G401 (cell line): ENCODE measurements at places on chromosomes 13 and 19.
A peak's percentile ranks its signal among the peaks of the same experiment; 100 is the strongest.

DNA sequence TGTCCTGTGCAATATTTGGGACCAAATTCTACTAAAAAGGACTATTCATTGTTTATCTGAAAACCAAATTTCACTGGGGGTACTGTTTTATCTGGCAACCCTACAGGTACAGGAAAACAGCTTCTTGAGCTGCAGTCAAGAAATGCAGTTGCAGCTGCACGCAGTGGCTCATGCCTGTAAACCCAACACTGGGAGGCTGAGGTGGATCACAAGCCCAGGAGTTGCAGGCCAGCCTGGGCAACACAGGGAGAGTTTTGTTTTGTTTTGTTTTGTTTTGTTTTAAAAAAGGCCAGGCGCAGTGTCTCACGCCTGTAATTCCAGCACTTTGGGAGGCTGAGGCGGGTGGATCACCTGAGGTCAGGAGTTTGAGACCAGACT is 11.6 kb upstream of the ZSCAN1 start:
- no peak for DNase-seq

DNA sequence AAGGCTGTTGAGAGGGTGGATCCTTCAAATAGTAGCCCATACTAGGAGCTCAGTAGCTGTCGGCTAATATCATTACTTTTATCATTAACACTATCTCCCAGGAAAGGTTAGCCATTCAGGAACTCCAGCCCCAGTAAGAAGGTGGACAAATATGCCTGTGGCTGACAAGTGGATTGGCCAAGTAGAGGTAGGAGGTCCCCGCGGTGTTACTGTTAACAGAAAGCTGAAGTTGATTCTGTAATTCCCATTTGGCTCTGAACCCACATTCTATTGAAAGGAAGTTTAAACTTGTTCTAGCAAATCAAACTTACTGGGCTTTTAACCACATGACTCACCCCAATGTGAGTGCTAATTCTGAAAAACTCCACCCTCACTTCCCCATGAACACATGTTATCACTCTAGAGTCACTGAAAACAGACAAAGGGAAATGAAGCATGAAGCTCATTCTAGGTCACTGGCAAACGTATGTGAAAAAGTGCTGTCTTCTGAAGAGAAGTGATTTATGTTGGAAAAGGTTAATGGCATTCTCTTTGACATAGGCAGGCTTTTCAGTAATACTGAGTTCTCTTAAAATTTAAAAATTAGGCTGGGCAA is 273.5 kb downstream of the FGF14 start:
- DNase-seq = peak; percentile 55

GRCh38 chr13:39781381-39781780 is 125.9 kb downstream of the COG6 start:
- no peak for DNase-seq

- DNase-seq = no peak
These were observed 15.7 kb downstream of the CAB39L start for GRCh38 chr13:49428041-49428763.

DNA sequence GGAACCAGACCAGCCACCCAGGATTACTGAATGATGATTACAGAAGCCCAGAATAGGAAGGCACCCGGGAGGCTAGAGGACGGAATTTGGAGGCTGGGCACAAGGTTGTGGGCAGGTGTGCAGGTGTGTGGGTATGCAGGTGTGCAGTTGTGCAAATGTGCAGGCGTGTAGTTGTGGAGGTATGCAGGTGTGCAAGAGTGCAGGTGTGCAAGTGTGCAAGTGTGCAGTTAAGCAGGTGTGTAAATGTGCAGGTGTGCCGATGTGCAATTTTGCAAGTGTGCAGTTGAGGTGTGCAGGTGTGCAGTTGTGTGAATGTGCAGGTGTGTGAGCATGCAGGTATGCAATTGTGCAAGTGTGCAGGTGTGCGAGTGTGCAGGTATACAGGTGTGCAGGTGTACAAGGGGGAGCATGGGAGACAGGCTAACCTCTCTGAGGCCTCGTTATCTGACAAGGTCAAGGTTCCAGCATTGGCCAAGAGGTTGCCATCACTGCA is 131.8 kb downstream of the KCTD15 start:
- DNase-seq = no peak

DNA sequence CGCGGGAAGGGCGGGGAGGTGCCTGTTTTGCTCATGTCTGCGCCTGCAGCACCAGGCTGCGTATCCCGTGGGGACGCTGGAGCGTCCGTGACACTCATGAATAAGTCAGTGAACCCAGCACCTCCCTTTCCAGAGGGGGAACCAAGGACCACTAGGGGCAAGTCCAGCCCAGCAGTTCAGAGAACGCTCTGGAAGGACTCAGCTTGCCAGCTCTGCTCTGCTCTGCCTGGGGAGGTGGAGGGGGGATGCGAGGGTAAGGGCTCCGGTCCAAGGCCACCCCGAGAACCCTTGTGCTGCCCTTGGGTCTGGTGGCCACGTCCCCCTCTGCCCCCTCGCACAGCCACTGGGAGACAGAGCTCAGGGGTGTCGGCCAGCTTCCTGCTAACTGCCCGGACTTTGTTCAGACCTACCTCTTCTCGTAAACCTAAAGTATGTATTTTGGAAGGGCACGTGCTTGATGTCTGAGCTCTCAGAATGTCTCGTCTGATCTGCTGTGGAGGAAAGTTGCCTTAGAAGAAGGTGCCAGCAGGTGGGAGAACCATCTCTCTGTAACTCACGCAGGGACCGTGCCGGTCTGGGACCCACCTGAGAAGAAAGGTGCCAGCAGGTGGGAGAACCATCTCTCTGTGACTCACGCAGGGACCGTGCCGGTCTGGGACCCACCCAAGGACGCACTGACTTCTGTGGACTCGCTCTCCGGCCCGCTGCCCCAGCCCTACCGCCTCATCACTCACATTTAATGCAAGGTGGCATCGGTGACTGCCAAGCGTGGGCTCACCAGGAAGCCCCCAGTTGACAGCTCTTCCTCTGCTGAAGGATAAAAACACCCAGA is 34.1 kb downstream of the TMEM255B start:
- no peak for DNase-seq

GRCh38 chr19:48029431-48029830 is 14.4 kb downstream of the CABP5 start:
- no peak for DNase-seq

DNA sequence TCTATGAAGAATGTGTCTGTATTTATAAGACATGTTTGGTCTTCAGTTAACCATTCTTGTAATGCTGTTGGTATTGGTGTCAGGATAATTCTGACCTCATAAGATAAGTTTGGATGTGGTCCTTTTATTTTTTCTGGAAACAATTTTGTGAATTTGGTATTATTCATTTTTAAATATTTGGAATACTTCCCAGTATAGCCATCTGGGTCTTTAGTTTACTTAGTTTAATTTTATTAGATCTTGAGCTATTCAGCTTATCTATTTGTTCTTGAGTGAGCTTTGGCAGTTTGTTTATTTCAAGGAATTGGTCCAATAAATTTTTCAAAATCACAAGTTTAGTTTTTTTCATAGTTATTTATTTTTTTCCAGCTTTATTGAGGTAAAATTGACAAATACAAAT is 335.4 kb upstream of the PCDH20 start:
- DNase-seq = no peak

DNA sequence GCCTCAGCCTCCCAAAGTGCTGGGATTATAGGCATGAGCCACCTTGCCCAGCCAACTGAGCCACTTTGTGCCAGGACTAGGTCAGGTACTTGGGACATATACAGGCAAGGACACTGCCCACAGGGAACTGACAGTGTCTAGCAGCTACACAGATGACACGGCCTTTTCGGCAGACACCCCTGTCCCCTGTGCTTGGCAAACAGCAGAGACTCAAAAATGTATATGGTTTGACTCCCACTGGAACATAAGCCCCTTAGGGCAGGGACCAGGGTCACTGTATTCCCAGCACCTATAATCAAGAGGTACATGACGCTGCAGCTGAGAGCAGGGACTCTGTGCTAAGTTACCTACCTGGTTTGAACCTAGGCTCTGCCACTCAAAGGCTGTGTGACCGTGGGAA is 16.8 kb downstream of the ABCC4 start:
- DNase-seq = no peak

DNA sequence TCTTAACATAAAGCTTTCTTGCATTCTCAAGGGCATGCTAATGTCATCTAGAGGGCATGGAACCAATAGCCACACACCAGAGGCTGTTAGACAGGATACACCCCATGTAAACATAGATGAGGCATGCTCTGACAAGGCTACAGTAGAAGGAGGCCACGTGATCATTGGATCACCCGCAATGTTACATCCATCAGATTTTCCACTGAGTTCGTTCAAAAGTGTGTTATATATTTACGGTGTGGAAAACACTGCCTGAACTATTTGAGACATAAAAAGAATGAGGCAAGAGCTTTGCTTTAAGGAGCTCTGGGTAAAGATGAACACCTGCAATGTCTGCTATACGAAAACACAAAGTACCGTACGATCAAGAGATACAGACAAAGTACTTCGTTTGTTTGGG is 817.5 kb upstream of the SLC10A2 start:
- no peak for DNase-seq

DNA sequence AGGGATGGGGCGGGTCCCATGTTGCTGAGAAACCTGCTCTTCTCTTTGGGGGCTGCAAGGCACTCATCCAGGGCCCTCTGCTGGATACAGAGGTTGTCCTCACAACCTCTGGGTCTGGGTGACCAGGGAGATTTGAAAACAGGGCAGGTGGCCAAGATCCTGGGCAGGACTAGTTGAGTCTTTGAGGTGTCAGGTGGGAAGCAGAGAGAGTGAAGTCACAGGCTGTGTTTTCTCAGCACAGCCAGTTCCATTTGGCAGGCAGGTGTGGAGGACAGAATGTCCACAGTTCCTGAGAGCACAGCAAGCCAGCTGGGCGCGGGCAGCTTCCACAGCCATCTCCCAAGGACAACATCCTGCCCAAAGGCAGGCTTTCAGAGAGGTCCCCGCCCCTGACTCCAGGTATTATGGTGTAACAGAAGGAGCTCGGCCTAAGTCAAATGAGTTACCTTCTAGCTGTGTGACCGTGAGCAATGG is 118.8 kb downstream of the NUFIP1 start:
- DNase-seq = no peak

- peak; percentile 90 for DNase-seq
These were observed at the start of gene LRCH1 for GRCh38 chr13:46552889-46553520. Gene LRCH1, plus strand, starts transcription at chr13:46553170. Its CDS starts 227 bp downstream, at chr13:46553397.

GRCh38 chr19:48842789-48843162 is 6.5 kb upstream of the HSD17B14 start:
- DNase-seq = peak; percentile 77

DNA sequence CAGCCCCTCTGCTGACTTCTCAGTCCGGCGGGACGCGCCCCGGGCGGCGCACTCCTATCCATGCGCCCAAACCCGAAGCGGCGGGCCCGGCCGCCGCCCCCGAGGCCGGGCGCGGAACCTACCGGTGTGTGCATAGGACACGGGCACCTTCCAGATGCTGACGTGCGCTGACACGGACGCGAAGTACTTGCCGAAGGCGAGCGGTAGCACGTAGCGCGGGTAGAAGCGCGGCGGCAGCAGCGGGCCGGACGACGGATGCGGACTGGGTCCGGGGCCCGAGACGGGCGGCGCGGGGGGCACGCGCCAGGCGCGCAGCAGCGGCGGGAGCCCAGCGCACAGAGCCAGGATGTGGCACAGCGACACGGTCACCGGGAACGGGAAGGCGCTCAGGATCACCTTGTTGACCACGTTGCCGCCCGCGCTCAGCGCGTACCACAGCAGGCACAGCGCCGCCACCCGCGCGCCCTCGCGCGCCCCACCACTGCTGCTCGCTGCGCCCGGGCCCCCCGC is 338 bp downstream of the SLC35E1 start:
- DNase-seq = no peak

- no peak for DNase-seq
These were observed 1.7 kb upstream of the FKRP start for GRCh38 chr19:46744005-46744691.

GRCh38 chr13:32881777-32882145 is 134.5 kb upstream of the KL start:
- DNase-seq = no peak

DNA sequence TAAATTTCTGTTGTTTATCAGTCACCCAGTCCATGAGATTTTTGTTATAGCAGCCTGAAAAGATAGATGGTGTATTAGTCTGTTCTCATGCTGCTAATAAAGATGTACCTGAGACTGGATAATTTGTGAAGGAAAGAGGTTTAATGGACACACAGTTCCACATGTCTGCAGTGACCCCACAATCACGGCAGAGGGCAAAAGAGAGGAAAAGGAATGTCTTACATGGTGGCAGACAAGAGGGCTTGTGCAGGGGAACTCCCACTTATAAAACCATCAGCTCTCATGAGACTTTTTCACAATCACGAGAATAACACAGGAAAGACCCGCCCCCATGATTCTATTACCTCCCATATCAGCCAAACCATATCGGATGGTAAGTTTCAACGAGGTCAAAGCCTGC is 309.2 kb downstream of the LIG4 start:
- DNase-seq = no peak

DNA sequence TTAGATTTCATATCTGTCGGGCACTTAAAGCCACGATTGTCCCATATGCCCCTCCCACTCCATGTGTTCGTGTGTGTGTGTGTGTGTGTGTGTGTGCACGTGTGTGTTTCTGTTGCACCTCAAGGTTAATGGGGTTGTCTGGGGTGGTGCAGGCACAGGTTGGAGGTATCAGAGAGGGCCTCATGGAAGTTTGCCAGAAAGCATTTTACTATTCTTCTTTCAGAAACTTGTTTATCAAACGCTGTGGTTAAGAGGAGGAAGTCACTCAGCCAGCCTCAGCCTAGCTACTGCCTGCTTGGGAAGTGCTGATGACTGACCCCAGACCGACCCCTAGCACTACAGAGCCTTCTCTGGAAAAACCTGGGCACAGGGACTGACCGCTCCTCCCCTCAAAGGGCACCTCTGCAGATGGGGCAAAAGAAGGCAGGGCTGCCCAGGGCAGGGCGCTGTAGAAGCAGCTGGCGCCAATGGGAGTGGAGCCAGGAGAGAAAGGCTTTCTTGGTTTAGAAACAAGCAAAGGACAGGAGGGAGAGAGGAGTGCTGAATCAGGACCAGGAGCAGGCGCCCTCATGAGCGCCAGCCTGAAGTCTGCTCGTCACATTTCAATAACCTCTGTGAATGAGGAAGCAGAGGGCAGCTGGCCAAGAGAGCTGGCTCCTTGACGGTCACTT is 3.9 kb downstream of the SIAH3 start:
- DNase-seq = no peak

- no peak for DNase-seq
These were observed 23.1 kb downstream of the EPSTI1 start for GRCh38 chr13:42968906-42969305.

- DNase-seq = no peak
These were observed 134.9 kb upstream of the SPACA7 start for GRCh38 chr13:112241288-112241687.

DNA sequence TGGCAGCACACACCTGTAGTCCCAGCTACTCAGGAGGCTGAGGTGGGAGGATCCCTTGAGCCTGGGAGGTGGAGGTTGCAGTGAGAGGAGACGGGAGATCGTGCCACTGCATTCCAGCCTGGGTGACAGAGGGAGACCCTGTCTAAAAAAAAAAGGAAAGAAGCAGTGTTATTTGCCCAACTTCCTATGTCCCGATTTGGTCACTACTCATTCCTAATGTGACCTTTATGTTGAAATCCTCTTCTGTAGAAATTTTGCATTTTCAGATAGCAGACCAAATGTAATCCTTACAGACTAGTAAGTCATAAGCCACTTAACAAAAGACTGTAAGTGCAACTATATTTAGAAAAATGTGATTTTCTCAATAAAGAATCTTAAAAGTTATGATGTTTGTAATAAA is 18.2 kb upstream of the STK24 start:
- no peak for DNase-seq
